ENCODE measurements at places on chromosomes 11 and 22. TPM values are rescaled to one million over a fixed set of nuclear protein-coding genes. Genes with fewer than 3 reads are reported as not detected.

DNA sequence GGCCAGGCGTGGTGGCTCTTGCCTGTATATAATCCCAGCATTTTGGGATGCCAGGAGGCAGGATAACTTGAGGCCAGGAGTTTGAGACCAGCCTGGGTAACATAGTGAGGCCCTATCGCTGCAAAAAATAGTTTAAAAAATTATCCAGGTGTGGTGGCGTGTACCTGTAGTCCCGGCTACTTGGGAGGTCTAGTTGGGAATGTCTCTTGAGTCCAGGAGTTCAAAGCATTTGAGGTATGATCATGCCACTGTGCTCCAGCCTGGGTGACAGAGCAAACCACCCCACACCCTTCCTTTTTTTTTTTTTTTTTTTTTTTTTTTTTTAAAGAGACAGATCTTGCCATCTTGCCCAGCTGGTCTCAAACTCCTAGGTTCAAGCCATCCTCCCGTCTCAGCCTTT, 16.8 kb downstream of the CBL start:
- no peaks in the 10 kb centered on the region for H3K4me1 ChIP-seq
- no peak for DNase-seq
- H3K4me3 ChIP-seq = no peak overlapping the region
- H3K27me3 ChIP-seq = no peaks in the 10 kb centered on the region

- H3K27me3 ChIP-seq = no peaks in the 10 kb centered on the region
- no peaks in the 10 kb centered on the region for H3K36me3 ChIP-seq
- H3K4me1 ChIP-seq = no peaks in the 10 kb centered on the region
- no peak for DNase-seq
These were observed 21.2 kb upstream of the OR10W1 start for GRCh38 chr11:58289266-58289665.

DNA sequence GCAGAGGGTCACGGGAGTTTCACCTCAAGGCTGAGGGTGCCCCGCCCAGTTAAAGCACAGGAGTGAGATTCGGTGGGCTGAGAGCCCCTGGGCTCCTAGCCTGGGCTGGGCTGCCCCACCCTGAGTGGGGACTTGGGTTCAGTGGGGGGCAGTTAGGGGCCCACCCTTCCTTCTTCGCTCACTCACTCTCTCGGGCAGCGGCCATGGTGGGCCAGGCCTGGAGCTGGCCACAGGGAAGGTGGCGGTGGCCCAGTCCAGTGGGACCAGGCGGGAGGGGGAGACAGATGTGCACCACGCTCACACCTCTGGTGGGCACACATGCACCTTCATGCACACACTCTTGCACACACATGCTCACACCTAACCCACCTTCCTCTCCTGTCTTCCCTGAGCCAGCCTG, 6.1 kb downstream of the FLRT1 start:
- H3K4me3 ChIP-seq = no peak overlapping the region
- H3K27me3 ChIP-seq = no peaks in the 10 kb centered on the region
- no peaks in the 10 kb centered on the region for H3K36me3 ChIP-seq
- H3K27ac ChIP-seq = no peak overlapping the region

GRCh38 chr11:79661373-79661772, 220.5 kb upstream of the TENM4 start:
- no peak overlapping the region for H3K4me3 ChIP-seq
- no peaks in the 10 kb centered on the region for H3K36me3 ChIP-seq
- DNase-seq = no peak
- no peaks in the 10 kb centered on the region for H3K4me1 ChIP-seq
- no peaks in the 10 kb centered on the region for H3K27me3 ChIP-seq

- H3K4me3 ChIP-seq = peak overlapping the region; percentile 5
- no peaks in the 10 kb centered on the region for H3K36me3 ChIP-seq
These were observed 2.0 kb downstream of the CREB3L1 start for GRCh38 chr11:46279126-46280099.

- no peak overlapping the region for H3K4me3 ChIP-seq
- H3K27ac ChIP-seq = no peak overlapping the region
- DNase-seq = no peak
- peaks cover 2% of the 10 kb centered on the region for H3K27me3 ChIP-seq
- H3K4me1 ChIP-seq = no peaks in the 10 kb centered on the region
These were observed 135.6 kb downstream of the RAB38 start for GRCh38 chr11:88039476-88040147.

DNA sequence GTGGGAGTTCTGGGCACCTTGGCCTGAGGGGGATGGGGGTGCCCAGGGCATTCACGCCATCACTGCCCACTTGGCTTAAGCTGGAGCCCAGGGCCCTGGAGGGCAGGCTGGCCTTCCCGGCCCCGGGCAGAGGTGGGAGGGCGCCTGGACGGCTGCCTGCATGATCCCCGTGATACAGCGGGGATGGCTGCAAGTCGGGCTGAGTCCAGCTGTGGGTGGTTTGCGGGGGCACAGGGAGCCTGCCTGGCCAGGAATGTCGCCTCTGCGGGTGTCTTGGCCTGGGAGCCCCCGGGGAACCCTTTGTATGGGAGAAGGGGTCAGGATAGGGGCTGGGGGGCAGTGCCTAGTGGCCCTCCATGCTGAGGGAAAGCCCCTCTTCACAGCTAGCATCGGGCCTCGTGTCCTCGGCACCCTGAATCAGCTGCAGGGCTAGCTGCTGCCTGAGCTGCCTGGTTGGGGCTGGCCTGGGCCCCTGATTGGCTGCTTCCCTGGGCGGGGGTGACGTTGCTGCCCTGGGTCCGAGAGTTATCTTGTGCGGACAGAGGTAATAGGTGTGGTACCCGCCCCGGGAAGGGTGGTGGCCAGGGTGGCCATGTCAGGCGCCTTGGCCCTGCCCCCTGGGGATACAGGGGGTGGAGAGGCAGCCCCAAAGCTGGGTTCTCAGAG, 8.3 kb downstream of the BRSK2 start:
- H3K4me1 ChIP-seq = no peaks in the 10 kb centered on the region
- no peaks in the 10 kb centered on the region for H3K36me3 ChIP-seq
- H3K27ac ChIP-seq = no peak overlapping the region
- no peak overlapping the region for H3K4me3 ChIP-seq

DNA sequence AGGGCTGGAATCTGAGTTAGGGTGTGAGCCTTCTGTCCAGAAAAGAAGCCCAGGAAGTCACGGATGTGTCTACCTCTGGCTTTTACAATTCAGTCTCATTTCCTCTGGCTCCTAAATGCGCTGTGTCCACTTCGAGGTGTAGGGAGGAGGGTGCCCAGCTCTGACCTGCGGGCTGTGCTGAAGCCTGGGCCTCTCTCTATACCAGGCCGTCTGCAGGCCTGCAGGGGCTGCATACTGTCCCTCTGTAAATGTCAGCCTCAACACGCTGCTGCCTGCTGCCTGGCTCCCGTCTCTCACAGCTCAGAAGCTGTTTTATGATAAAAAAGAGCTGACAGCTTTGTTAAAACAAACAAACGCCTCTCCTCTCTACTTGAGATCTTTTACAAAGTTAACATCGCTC, 14.5 kb downstream of the ARVCF start:
- H3K27me3 ChIP-seq = no peaks in the 10 kb centered on the region
- H3K36me3 ChIP-seq = no peaks in the 10 kb centered on the region
- H3K27ac ChIP-seq = no peak overlapping the region
- DNase-seq = no peak
- no peak overlapping the region for H3K4me3 ChIP-seq

DNA sequence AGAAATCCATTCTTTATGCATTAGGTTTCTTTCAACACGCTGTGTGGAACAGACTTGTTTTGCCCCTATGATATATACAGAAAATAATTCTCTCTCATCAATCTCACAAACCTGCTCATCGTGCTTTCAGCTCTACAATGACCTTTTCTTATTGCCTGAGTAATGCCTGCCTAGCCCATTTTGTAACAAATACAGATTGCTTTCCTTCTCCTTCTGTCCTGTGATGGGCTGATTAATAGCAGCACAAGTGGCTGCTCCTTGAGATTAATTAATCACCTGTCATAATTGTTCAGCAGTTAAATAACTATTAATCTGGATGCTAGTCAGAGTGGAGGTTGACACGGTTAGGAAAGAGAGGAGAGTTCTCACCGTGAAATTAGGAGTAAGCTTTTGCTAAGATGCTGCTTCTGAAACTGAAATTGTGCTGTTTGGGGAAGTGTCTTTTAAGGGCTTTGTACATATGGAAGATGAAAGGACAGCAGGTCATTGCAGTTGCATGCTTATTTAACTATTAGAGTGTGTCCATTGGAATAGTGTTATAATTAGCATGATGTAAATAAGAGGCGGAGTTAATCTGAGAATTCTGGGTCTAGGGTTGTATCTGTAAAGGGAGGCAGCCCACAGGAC, 1430.5 kb downstream of the FAM181B start:
- H3K27ac ChIP-seq = no peak overlapping the region
- no peaks in the 10 kb centered on the region for H3K27me3 ChIP-seq
- no peaks in the 10 kb centered on the region for H3K36me3 ChIP-seq
- no peaks in the 10 kb centered on the region for H3K4me1 ChIP-seq

DNA sequence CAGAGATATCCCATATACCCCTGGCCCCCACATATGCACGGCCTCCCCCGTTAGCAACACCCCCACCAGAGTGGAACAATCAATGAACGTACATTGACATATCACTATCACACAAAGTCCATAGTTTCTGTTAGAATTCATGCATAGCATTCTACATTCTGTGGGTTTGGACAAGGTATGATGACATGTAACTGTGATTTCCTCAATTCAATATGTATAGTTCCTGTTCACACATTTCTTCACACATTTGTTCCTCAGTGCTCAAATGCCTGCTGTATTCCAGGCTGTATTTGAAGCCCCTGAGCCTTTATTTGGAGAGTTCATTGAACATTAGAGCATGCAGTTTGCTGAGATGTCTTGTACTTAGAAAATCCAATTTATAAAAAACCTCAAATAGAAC, 69.9 kb downstream of the PTPRJ start:
- no peaks in the 10 kb centered on the region for H3K27me3 ChIP-seq
- no peak for DNase-seq
- no peak overlapping the region for H3K4me3 ChIP-seq
- no peaks in the 10 kb centered on the region for H3K4me1 ChIP-seq
- no peaks in the 10 kb centered on the region for H3K36me3 ChIP-seq

DNA sequence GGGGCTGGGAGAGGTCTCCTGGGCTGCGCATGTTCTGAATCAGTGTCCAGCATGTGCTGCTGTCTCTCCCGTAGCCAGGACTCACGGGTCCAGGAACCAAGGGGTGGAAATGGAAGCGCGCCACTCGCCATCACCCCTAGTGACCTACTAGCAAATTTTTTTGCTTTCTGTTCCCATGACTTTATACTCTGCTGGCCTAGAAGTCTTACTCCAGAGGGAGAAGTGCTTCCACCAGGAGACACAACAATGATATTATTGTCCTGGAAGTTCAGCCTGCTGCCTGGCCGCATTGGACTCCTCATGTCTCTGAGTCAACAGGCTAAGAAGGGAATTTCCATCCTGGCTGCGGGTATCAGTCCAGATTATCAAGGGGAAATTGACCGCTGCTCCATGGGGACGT, 729.7 kb downstream of the BRD1 start:
- H3K36me3 ChIP-seq = no peaks in the 10 kb centered on the region
- peaks cover 3% of the 10 kb centered on the region for H3K27me3 ChIP-seq
- no peak for DNase-seq
- no peaks in the 10 kb centered on the region for H3K4me1 ChIP-seq

DNA sequence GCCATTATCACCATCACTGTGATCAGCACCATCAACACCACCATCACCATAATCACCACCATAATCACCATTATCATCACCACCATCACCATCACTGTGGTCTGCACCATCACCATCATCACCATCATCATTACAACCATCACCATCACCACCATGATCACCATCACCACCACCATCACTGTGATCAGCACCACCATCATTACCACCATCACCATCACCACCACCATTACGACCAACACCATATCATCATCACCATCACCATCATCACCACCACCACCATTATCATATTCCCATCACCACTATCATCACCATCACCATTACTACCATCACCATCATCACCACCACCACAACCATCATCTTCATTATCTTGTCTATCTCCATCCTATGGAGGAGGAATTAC, 125.2 kb downstream of the PHF21B start:
- no peaks in the 10 kb centered on the region for H3K4me1 ChIP-seq
- H3K36me3 ChIP-seq = no peaks in the 10 kb centered on the region
- no peak overlapping the region for H3K4me3 ChIP-seq
- no peak for DNase-seq
- no peak overlapping the region for H3K27ac ChIP-seq

GRCh38 chr22:21693999-21694341, 28.2 kb downstream of the PPIL2 start:
- peaks cover 16% of the 10 kb centered on the region for H3K4me1 ChIP-seq
- no peak overlapping the region for H3K4me3 ChIP-seq
- no peak overlapping the region for H3K27ac ChIP-seq
- no peak for DNase-seq
- H3K36me3 ChIP-seq = no peaks in the 10 kb centered on the region
- no peaks in the 10 kb centered on the region for H3K27me3 ChIP-seq

- peaks cover 4% of the 10 kb centered on the region for H3K4me1 ChIP-seq
- H3K27ac ChIP-seq = no peak overlapping the region
- H3K4me3 ChIP-seq = no peak overlapping the region
These were observed 27.0 kb downstream of the SERPINH1 start for GRCh38 chr11:75589051-75589450.

- peak overlapping the region; percentile 92 for H3K27ac ChIP-seq
- H3K36me3 ChIP-seq = no peaks in the 10 kb centered on the region
- DNase-seq = no peak
- no peaks in the 10 kb centered on the region for H3K27me3 ChIP-seq
- H3K4me1 ChIP-seq = peaks cover 30% of the 10 kb centered on the region
These were observed 697 bp upstream of the PAFAH1B2 start for GRCh38 chr11:117143390-117143789.

DNA sequence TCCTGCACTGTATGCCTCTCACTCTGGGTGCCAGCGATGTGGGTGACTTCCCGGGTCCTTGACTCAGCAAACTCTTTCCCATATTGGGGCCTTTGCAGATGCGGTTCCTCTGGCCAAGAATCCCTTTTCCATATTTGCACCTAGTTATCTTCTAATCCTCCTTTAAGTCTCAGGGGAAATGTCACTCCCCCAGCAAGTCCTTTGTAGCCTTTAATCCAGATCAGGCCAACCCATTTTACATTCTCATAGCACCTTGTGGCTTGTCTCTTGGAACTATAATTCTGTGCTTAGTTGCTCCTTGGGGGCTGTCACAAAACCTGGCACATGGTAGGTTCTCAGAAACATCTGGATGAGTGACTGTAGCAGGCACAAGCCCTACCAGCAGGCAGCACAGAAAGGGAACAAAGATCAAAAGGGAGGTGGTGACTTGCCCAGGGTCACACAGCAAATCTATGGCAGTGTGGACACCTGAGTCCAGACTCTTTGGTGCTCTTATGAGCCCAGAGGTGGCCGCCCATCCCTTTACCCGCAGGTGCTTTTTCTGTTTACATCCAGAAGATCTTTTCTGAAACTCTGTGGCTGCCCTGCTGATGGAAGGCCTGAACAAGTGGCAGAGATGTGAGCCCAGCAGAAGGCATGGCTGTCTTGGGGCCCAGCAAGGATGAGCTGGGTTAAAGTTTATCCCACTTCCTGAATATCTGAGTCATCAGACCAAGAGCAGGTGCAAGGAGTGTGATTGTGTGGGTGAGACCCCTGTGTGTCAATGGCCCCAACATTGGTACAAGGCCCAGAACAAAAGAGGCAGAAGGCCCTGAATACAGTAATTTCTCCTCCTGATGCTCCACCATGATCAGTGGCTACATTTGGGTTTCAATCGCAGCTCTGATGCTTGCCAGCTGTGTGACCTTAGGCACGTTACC, 78.6 kb upstream of the GRK3 start:
- DNase-seq = no peak
- H3K27ac ChIP-seq = no peak overlapping the region
- no peaks in the 10 kb centered on the region for H3K27me3 ChIP-seq

SLC17A6 gene
- total RNA-seq = not detected

LIF gene
- not detected for total RNA-seq

POU2AF2 gene
- not detected for total RNA-seq

POTEH gene
- not detected for total RNA-seq

LRRC10B gene
- not detected for total RNA-seq

KDELR3 gene
- total RNA-seq = 1.3 TPM

CASP1 gene
- 2.7 TPM for total RNA-seq

TMEM179B gene
- 26.3 TPM for total RNA-seq

Measured in gastrocnemius medialis (tissue), 4 donors.